ENCODE measurements at places on chromosomes 5 and 9.

- DNase-seq = no peak
These were observed 45.7 kb downstream of the PRRC1 start for GRCh38 chr5:127563136-127563535.

DNA sequence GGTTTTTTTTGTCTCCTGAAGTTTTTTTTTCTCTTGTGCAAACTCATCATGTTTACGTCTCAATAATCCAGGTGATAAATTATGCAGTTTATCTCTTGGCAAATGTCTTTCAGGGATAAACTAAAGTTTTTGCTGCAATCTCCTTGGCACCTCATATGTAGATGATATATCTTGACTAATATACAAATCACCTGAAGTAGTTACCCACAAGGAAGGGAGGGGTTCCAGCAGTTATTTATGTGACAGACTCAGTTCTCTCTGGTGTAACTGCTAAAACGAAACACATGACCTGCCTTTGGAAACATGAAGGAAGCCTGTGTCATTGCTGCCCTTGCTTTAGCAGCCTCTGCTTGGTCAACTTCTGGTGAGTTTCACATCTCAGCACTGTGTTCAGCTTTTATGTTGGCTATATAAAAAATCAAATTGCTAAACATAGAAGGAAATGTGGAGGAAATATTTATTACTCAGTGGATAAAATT is 39.3 kb upstream of the KIAA1958 start:
- DNase-seq = no peak

DNA sequence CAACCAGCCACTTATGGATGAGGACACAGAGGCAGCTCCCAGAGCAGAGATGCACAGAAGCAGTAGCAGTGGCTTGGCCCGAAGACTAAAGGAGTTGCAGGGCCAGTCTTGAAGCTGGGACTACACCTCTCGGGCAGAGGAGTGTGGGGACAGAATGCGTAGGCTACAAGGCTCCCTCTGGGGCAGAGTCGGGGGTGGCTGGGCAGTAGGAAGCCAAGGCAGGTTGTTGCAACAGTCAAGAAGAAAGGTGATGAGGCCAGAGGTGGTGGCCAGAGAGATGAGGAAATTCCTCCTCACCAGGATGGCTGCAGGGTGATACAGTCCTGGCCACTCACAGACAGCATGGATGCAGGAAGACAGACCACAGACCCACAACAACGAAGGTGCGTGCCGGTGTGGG is 4.9 kb upstream of the N4BP3 start:
- DNase-seq = no peak

GRCh38 chr5:21882074-21882745 is 970.9 kb downstream of the CDH12 start:
- DNase-seq = no peak

DNA sequence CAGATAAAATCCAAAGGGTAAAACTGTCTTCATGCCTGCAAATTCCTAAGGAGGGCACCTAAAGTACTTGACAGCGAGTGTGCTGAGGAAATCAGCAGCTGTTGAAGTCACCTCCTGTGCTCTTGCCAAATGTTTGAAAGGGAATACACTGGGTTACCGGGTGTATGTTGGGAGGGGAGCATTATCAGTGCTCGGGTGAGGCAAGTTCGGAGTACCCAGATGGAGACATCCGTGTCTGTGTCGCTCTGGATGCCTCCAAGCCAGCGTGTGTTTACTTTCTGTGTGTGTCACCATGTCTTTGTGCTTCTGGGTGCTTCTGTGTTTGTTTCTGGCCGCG is 727 bp upstream of the ADRB2 start:
- DNase-seq = no peak

- no peak for DNase-seq
These were observed 36.8 kb downstream of the ELL2 start for GRCh38 chr5:95924720-95925377.

DNA sequence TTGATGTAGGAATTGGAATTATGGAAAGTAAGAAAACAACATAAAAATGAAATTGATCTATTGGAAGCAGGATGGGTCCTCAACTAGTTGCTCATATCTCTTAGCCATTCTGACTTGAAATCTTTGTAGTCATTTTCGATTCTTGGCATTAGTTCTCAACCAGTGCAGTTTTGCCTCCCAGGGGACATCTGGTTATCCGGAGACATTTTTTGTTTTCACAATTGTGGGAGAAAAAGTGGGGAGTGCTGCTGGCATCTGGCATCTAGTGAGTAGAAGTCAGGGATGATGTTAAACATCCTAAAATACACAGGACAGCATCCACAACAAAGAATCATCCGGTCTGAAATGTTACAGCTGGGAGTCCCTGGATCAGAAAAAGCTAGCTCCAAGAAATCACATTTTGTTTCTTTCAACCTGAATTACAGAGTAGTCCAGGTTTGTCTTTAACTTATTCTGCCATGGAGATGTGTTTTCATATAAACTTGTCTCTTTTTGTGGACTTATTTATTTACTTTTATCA is 74.9 kb downstream of the FBXL7 start:
- DNase-seq = no peak

DNA sequence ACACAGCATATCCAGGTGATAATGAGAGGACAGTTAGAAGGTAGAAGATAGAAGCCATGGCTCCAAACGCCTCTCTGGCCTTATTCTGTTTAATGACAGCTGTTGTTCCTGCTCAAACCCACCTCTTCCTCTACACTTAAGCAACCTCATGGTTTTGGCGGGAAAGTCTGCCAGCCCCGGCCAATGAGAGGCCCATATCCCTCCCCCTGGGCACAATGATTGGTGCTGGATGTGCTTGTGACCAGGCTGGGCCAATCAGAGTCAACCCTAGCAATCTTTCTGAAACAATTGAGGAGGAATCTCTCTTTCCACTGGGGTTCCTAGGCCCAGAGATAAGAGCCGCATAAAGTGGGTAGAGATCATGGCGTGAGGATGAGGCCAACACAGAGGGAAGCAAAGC is 4.8 kb upstream of the GFI1B start:
- no peak for DNase-seq

GRCh38 chr5:133392448-133392847 is 219.9 kb downstream of the FSTL4 start:
- DNase-seq = no peak

GRCh38 chr9:94017939-94018531 is 62.9 kb upstream of the BARX1 start:
- DNase-seq = no peak

GRCh38 chr5:3265936-3266335 is 329.7 kb upstream of the IRX1 start:
- no peak for DNase-seq

- DNase-seq = no peak
These were observed 23.5 kb downstream of the SLC25A25 start for GRCh38 chr9:128091571-128091970.

DNA sequence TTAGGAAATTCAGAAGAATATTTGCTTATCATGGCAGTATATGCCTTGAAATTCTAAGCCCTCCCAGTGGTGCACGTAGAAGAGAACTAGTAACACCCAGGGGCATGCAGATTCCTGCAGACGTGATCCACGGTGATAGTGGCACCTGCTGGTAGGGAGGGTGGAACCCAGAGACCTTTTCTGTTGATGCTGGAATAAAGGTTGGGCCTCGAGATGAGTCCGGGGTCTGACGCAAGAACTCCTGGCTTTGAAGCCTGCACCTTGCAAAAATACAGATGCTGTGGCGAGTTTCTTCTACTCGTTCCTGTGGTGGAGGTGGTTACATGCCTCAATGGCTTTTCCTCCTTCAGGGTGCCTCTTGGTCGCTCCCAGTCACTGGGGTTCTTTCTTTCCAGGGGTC is 39.5 kb upstream of the PHF2 start:
- no peak for DNase-seq

DNA sequence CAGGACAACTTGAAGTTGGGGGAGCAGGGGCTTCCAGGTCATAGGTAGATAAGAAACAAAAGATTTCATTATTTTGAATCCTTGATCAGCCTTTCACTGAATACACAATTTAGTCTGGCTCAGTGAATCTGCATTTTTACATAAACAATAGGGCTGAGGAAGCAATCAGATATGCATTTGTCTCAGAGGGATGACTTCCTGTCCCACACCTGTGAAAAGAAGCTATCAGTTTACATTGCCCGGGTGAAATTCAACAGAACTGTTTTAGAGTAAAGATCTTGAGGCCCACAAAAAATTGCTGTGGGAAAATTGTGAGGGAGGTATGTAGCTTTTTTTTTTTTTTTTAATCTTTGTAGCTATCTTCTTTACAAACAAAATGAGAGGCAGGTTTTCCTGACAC is 38.3 kb downstream of the DNAJB5 start:
- DNase-seq = no peak

DNA sequence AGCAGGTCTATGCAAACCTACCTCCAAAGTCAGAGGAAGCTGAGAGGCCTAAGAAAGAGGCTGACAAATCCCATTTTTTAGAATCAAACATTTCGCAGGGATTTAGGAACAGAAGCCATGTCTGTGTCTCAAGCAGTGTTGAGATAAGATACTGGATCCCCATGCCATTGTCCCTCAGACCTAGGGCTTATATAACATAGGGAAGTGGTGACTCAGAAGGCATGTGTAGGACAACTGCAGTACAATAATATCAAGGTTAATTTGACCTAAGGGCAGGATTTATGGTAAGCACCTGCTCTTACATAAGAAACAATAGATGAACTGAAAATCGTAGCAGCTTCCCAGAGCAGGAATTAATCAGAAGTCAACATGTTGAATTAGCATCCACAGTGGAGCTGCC is 459.4 kb downstream of the ANXA1 start:
- no peak for DNase-seq

DNA sequence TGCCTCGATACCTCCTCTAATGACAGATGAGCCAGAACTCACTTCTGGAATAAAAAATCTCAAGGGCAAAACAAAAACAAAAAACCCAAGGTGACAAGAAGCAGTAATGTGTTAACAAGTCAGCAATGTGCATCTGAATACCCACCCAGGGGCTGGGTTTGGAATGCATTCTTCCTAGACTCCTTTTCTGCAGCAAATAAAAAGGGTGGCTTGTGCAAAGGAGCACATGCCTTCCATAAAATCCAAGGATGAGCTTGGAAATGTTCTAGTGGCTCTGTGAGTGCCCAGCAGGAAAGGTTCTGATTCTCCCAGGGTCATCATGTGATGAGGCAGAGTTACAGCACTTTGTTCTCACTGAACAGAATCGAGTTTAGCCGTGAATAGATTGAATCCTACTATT is 599.9 kb downstream of the RAB3C start:
- DNase-seq = no peak

- DNase-seq = no peak
These were observed 100.2 kb upstream of the ADAMTS16 start for GRCh38 chr5:5039918-5040317.

- DNase-seq = no peak
These were observed 81.3 kb downstream of the OXCT1 start for GRCh38 chr5:41788941-41789368.

DNA sequence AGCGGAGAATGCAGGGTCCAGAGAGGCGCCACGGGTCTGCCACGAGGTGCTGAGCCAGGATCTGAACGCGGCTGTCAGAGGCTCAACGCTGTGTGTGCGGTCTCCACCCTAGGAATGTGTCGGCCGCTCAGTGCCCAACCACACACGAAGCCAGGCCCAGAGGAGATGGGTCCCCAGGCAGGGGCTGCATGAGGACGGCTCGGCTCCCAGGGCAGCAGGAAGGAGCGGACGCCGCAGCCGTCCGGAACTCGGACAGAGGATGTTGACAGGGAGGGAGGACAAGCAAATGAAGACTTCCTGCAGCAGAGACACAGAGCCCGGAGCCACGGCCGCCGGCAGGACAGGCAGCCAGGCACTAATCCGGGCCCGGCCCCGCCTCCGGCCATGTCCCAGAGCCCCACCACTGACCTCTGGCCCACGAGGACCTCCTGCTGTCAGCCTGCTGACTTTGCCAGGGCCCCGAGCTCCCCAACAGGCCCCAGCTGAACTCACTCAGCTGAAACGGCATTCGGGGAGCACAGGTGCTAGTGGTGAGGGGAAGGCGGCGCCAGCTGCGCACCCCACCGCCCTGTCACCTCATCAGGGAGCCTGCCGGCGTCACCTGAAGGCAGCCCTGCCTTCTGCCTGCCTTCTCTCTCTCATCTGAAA is 12.7 kb downstream of the VAV2 start:
- no peak for DNase-seq

GRCh38 chr5:142466195-142466971 is 141.6 kb upstream of the SPRY4 start:
- DNase-seq = no peak

GRCh38 chr5:139847790-139848507 is 52.3 kb downstream of the PSD2 start:
- peak; percentile 51 for DNase-seq

DNA sequence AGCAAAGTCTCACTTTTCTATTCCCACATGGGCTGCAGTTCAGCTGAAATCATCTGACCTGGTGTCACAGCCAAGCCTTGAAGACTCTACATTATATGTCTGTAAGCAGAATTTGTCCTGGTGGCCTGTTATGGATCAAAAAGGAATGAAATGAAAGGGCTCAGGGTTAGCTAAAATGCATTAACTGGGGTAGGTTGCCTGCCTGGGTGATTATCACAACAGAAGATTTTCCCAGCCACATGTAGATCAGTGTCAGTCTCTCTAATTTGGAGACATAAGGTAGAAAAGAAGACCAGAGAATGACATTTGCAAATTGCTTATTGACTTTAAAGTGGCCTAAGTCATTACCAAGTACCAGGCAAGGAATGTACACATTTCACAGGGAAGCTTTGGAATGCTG is 289.0 kb downstream of the CAAP1 start:
- no peak for DNase-seq

DNA sequence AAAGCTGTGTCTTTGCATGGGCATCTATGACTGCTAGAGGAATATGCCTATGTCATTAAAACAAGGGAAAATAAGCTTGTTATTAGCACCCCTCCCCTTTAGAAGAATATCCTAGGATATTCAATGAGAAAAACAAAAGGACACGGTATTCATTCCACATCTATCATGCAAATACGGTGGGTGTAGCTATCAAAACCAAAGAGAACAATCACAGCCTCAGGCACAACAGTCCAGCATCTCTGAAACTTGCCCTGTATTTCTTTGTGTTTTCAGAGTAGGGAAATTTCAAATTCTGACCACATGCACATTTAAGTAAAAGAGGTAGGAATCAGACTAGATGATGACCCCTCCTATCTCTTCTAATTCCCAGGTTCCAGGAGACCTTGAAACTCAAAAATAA is 209.9 kb downstream of the EFNA5 start:
- no peak for DNase-seq

DNA sequence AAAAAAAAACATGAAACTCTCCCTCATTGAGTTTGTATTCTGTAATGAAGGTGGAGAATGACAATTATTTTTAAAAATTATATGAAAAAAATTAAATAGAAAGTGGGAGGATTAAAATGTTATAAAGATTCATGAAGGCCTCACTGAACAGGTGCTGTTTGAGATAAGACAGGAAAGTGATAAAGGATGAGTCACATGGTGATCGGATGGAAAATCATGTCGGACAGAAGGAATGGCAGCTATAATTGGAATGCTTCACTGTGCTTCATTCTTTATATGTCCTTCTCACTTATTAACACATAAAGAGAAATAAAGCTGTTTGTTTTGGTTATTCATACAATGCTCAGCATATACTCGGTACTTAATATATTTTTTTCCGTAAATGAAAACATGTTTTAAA is 464.5 kb upstream of the RGMB start:
- no peak for DNase-seq
